Calu3 (cell line): ENCODE measurements at places on chromosomes 7 and 10.

DNA sequence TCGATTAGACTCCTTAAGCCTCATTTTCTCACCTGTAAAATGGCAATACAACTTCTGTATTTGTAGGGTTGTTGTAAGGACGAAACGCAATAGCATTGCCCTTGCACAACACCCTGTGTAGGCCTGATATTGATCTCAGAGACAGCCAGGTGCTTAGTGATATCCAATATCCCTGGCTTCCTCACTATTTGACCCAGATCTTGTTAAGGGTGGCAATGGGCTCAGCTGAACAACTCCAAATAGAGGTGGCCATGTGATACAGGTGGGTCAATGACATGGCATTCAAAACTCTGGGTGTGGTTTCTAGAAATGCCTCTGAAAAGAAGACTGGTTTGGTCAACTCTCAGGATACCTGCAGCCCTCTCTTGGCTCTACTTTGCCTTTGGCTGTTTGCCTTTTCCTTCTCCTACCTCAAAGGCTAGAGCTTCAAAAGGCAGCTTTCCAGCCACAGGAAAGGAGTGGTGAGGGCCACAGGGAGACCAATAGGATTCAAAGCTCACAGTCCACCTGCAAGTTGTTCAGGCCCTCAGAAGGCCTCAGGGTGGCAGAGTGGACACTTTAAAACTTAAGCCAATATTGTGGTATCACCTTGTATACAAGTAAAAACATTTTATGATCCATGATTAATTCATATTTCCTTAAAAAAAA is 14.9 kb upstream of the GATAD1 start:
- no peak for DNase-seq

- peak; percentile 36 for DNase-seq
Measured at GRCh38 chr10:82811621-82812020, 936.6 kb downstream of the NRG3 start.

GRCh38 chr10:6926971-6927370 is 346.9 kb upstream of the PRKCQ start:
- DNase-seq = no peak

GRCh38 chr10:102619281-102619981 is 24.8 kb upstream of the TRIM8 start:
- DNase-seq = no peak

GRCh38 chr7:14228341-14228740 is 238.9 kb upstream of the ETV1 start:
- DNase-seq = no peak

DNA sequence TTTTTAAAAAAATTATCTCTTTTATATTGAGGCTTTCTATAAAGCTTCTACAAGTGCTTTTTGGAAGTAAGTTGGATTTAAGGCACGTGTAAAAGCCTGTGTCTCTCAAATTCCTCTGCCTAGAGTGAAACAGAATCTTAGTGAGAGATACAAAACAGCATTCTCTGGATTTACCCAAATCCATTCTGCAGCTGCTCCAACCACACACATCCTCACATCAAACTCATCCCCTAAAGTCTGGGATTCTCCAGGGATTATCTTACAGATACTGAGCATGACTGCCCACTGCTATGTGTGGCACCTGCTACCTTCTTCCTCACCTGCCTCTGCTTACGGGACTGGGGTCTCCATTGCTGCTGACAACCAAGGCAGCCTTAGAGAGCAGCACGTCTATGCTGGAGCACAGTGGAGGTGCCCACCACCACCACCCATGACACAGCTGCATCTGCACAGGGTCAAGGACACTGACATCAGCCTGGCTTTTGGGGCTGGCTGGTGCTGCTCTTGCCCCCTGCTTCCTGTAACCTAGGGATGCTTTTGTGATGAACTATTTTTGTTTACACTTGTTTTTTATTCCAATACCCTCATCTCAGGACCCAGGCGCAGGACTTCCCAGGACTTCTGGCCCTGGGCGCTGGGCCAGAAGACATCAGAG is 139.2 kb upstream of the NAMPT start:
- DNase-seq = no peak

DNA sequence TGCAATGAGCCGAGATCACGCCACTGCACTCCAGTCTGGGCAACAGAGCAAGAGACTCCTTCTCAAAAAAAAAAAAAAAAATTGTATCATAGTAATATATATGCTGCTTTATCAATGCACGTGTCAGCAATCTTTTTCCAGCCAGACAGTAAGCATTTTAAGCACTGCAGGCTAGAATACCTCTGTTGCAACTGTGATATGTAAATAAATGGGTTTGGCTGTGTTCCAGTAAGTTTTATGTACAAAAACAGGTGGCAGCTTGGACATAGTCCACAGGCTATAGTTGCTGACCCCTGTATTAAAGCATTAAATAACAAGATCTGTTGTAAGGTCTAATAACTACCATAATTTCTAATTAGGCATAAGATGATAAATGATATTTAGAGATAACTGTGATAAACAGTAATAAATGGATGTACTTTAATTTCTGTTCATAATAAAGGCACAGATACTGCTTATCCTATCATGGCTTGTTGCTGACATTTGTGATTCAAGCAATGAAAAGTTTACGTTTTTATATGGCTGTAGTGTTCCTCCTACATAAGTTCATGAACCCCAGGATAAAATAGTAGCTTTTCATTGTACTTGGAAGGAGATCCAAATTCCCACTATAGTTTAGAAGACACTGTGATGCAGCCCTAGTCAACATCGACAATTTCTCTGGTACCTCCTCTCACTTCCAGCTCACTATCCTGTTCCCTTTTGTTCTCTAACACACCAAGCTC is 161.4 kb downstream of the ELMO1 start:
- no peak for DNase-seq

DNA sequence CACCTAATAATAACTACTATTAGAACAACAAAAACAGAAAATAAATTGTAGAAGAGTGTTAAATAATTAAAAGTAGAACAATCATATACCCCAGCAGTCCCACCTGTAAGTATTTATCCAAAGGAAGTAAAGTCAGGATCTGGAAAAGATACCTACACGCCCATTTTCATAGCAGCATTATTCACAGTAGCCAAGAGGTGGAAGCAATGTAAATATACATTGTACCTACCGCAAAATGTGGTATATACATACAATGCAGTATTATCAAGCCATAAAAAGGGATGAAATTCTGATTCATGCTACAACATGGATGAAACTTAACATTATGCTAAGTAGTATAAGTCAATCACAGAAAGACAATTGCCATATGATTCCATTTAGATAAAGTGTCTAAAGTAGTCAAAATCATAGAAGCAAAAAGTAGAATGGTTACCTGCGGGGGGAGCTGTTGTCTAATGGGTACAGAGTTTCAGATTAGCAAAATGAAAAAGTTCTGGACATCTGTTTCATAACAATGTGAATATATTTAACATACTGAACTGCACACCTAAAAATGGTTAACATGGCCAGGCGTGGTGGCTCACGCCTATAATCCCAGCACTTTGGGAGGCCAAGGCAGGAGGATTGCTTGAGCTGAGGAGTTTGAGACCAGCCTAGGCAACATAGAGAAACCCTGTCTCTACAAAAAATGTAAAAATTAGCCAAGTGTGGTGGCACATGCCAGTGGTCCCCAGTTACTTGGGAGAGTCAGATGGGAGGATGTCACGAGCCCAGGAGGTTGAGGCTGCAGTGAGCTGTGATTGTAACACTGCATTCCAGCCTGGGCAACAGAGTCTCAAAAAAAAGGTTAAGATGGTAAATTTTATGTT is 6.0 kb upstream of the TMED4 start:
- DNase-seq = peak; percentile 81
